SHP77 treated with DMSO at 0.1 percent for 48 hours (cell line): ENCODE measurements at places on chromosomes 1 and 21.

DNA sequence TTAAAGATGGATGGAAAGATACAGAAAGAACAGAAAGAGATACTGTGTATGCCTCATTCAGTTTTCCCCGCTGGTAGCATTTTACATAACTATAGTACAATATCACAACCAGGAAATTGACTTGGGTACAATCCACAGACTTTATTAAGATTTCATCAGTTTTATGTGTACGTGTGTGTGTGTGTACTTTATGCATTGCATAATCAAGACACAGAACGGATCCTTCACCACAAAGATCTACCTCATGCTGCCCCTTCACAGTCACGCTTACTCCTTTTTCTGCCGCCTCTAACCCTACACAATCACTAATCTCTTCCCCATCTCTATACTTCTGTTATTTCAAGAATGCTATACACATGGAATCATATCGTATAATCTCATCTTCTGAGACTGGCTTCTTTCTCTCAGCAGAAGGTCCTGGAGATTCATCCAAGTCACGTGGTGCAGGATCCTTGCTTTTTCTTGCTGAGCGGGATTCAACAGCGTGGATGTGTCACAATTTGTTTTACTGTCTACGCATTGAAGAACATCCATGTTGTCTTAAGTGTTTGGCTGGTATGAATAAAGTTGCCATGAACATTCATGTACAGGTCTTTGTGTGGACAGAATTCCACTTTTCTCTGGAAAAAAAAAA, 76.7 kb downstream of the SLC35F3 start:
- DNase-seq, result no peak

DNA sequence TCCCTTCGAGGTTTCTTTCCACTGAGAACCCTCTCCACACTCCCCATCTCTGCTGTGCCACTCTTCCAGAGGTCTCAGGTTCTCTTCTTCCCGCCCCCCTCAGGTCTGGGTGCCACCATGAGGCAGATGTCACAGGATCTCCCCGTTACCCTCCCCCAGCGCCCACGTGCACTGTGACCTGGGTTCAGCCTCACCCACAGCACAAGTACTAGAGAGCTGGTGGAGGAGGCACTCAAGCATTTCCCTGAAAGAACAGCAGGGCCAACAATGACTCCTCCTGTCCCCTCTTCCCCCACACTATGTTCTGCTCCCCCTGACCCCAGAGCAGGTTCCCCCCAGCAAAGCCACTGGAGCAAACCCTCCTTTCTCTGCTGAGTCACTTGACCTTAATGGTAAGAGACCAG, 14.3 kb downstream of the PLEKHA6 start:
- DNase-seq, result no peak

DNA sequence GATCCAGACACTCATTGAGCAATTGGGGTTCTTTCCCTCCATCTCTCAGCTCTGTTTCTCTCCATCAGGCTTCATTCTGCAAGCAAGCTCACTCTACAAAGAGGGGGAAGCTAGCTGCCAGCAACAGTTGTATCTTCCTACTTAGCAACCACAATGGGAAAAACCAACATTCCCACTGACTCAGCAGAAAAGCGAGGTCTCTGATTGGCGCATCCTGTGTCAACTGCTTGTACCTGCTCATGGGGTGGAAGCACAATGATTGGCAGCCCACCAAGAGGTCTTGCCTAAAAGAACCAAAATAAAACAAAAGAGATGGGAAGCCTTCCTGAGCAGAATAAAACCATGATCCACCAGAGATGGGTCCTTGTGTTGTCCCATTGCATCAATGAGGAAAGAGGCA, 4.0 kb upstream of the CDA start:
- no peak for DNase-seq

DNA sequence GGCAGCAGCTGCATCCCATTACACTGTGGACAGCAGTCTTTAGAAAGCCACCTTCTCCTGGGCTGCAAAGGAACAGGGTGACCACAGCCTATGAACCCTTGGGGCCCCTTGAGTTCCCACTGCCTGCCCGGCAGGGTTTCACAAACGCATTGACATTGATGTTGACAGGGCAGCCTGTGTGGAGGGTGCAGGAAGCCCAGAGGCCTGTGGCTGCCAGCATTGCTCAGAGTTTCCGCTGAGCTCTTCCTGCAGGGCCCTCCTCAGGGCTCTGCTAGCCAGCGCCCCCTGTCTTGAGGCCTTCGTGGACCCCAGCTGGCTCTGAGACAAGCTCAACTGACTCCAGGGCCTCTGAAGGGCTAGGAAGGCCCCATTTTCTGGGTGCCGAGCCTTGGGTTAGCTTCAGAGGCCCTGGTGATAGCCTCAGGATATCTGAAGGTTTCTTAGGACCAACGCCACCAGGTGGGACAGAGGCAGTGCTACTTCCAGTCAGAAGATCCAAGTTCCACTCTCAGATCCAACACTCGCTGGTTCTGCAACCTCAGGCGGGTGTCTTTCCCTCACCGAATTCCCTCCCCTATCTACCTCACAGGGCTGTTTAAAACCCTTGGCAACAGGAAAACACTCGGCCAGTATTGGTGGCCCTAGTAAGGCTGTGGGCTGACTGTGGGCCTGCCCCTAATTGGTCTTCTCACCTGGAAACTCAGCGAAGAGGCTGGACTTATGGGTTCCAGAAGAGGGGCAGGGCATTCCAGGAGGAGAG, 27.2 kb upstream of the EPS8L3 start:
- DNase-seq, result no peak

DNA sequence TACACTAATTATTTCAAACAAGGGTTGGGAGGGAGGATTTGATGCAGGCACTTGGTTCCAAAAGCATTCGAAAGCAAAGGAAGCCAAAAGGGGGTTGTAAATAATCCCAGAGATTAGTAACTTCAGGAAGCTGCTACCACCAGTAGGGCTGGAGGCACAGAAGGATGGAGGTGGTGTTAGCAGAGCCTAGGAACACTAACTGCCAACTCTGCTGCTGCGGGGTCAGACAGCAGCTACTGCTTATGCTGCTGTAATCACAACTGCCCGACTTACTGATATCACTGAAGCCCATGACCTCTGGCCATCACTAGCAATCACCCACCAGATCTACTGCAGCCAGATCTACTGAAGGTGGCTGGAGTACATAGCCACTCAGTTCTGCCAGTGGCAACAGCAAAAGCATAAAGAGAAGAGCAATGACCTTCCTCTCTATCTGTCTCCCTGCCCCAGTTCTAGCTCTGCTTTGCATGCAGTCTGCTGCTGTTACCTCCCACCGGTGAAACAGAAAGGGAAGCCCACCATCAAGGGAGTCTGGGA, 408.5 kb downstream of the PLPP3 start:
- no peak for DNase-seq

DNA sequence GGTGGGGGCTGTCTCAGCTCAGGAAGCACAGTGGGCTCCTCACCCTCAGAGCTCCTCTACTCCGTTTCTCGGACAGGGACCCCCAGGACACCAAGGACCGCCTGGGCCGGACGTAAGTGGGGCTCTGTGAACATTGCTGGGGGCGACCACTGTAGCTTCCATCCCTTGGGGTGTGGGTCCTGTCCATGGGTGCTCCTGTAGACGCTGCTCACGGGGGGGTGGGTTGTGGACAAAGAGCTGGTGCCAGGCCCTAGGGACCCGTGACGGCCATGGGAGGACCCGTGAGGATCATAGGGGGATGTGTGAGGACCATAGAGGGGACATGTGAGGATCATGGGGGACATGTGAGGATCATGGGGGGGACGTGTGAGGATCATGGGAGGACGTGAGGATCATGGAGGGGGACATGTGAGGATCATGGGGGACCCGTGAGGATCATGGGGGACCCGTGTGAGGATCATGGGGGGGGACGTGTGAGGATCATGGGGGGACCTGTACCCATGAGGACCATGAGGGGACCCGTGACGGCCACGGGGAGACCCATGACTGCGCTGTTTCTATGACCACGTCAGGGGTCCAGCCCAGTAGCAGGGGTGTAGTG, 18.1 kb downstream of the COL6A1 start:
- DNase-seq, result no peak

DNA sequence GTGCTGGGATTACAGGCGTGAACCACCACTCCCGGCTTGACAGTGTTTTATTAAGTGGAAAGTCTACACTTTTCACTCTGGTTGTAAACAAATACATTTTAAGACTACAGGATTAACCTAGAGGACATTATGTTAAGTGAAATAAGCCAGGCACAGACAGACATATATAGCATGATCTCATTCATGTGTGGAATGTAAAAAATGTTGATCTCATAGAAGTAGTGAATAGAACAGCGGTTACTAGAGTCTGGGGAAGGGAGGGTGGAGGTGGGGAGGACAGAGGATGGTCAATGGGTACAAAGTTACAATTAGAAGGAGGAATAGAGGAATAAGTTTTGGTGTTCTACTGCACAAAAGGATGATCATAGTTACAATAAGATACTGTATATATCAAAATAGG, 16.9 kb downstream of the CTH start:
- DNase-seq, result no peak

DNA sequence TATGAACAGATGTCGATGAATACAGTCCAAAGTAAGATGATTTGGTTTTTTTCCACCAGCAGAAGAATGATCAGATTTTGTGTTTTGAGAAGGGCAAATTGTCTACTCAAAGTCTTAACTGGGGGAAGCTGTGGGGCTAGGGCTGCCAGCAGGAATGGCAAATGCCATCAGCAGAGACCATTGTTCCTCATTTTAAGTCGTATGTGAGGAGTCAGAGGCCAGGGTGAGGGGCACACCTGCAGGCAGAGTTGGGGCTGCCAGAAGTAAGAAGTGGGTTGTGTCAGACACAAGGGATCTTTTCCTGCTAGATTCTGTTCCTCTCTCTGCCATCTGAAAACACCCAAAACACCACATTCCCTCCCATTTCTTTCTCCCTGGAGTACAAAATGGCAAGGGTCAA, 8.7 kb downstream of the PARK7 start:
- no peak for DNase-seq

GRCh38 chr1:10280439-10281350, 70.3 kb downstream of the KIF1B start:
- DNase-seq, result no peak

DNA sequence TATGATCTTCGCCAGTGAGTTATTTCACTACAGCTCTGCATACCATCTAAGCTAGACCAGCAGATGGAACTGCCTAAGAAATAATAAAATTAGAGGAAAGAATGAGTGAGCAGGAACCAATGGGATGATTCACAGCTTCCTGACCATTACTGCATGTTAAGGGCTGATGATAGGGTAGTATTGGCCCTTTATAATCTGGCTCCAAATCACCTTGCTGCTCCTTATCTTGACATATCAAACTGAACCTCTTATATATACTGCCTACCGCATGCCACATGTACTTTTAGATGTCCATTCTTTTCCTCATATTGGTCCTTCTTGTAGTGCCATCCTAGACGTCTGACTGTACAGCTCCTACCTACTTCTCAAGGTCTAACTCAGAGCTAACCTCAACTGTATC, 524.4 kb downstream of the DPYD start:
- DNase-seq, result no peak

GRCh38 chr1:236156512-236157208, 14.3 kb downstream of the GPR137B start:
- DNase-seq, result no peak

DNA sequence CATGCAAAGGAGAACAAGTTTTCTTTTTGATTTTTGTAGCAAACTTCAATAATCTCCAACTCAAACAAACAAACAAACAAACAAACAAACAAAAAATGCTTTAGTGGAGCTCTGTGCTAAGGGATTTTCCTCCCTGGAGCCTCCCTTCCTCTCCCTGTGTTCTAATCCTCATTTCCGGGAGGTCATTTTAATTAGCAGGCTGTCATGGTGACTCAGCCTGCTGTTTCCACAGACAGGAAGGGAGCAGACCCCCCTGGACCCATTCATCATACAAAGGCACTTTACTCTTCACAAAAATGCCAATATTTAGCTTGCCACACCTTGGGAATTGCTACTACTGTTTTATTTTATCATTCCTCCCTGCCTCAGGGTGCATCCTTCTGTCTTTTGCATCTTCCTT, 61.0 kb upstream of the SPATA6 start:
- no peak for DNase-seq

DNA sequence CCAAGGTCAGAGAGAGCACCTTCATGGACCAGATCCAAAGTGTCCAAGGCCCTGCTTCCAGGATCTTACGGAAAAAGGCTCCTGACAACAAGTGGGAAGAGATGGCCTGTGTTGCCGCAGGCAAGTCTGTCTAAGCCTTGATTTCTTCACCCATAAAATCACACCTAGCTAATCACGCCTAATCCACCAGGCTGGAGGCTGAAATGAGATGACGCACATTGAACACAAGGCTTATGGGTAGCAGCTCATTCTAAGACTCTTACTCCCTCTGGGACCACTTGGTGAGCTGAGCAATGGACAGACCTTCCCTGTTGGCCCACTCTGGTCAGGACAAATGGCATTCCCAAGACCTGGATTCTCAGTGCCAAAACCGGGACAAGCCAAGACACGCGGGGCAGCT, 38.2 kb downstream of the GRIK3 start:
- no peak for DNase-seq

DNA sequence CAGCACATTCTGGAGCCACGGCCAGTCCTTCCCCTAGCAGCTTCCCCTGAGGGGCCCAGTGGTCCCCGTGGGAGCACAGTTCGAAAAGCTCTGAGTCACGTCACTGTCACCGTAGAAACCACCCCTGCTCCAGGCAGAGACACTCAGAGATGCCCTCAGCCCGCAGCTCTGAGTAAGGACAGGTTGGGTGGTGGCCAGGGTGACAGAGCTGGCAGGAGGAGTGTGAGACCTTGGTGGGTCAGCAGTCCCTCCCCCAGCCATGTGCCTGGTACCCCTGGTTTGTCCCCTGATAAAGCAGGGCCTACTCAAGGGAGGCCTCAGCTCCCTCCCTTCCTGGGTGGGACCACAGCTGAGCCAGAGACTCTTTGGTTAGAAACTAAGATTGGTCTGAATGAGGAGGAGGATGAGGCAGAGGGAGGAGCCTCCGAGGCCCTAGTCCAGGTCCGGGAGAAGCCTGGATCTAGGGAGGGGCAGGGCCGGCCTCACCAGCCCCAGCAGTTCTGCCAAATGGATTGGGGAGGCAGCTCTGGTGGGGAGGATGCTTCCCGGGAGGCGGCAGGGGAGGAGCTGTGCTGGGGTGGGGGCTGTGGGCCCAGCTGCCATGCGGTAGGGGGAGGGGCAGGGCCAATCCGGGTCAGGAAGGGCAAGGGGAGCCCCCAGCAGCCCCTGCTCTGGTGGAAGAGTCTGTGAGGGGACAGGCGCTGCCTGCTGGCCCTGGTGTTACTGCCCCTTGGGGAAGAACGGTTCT, 55.2 kb downstream of the SLC9A1 start:
- DNase-seq, result no peak

DNA sequence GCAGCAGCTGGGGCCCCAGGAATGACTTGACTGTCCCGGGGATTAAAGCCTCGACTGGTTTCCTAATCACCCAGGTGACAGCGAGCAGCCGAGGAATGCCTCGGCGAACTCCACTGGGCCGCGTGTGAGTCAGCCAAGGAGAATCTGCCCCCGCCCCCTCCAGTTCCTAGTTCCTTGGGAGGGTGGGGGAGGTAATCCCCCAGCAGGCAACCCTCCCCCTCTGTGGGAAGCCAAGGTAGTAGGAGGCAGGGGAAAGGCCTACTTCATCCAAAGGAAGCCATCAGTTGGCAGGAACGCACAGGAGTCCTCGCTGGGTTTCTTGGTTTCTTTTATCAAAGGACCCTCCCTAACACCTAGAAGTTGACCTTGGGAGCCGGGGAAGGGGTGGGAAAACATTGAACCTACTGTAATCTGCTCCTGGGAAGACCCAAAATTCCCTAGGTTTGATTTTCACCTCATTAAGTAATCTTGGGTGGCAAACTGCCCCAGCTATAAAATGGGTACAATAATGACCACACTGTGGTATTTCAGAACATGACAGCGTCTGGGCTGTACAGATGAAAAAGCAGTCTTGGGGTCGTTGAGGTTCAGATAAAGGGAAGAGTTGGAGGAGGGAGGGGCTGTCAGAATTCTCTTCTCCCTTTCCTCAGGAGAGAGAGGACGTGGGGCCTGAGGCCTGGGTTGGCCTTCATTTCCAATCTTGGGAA, 1.4 kb downstream of the TENT5B start:
- no peak for DNase-seq
